Muscle of arm (tissue), 14 donors: ENCODE measurements at places on chromosomes 3 and 15. TPM values are rescaled to one million over a fixed set of nuclear protein-coding genes. Genes with fewer than 3 reads are reported as not detected.
A peak's percentile ranks its signal among the peaks of the same experiment; 100 is the strongest.

NOP10 gene
- polyA plus RNA-seq, result 84.2 TPM

MYRIP gene
- 3.5 TPM for polyA plus RNA-seq

PLA2G4F gene
- polyA plus RNA-seq, result 0.26 TPM

ASB14 gene
- 0.71 TPM for polyA plus RNA-seq

GP9 gene
- polyA plus RNA-seq, result 0.34 TPM

PLA2G4B gene
- 9.7 TPM for polyA plus RNA-seq

TMCO5A gene
- polyA plus RNA-seq, result not detected

PPP1R14D gene
- polyA plus RNA-seq, result not detected

DNA sequence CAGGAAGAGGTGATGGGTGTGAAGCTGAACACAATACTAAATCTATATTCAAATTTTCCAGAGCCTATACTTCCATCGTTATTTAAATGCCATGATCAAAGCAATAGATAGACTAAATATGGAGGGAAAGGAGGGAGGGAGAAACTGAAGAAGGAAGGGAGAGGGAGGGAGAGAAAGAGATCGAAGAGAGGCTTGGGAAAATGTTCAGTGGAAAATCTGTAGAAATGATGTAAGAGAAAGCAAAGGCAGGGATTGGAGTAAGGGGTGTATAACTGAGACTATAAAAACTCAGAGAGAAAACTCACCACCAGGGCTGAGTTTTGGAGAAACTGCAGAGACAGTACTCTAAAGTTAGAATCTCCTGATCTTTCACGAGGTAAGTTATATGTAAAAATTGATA is at the start of gene OSTN:
OSTN (plus strand) TSS at position 310 of the 400 bp plus-strand sequence. CDS start 13,292 bp downstream, outside the sequence.
- DNase-seq, result no peak

GRCh38 chr3:154795582-154795981 is 284.5 kb upstream of the MME start:
- no peak for DNase-seq

DNA sequence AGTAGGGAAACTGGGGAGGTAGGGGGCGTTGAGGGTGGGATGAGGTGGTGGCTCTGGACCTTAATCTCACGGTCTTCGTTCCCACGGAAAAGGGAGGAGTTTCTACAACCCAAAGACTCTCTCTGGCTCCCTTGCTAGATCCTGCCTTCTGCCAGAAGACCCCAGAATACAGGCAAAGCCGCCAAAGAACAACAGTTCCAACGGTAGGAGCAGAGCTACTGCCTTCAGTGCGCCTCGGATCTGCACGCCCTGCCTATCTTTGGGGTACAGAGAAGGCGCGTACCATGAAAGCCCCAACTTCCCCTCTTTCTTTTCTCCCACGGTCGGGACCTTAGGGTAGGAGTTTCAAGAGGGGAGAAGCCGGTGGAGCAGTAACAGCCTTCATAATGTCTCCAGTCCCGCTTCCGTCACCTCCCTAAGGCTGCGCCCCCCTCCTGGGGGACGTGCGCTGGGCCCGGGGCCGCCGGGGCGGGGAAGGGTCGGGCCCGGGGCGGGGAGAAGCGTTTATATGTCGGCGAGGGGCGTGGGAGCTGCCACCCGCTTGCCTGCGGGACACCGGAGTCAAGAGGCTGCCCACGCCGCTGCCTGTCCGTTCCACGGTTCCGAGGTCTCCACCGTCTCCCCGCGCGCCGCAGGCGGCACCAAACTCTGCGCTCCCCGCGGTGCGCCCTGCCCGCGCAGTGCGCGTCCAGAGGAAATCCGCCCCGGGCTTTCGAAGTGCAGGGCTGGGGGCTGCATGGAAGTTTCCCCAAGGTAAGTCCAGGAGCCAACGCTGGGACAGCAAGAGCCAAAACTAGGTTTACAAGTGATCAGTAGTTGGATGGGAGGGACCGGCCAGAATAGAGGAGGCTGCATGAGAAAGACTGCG is at the start of gene COL6A6:
COL6A6 (plus strand) TSS at position 533 of the 868 bp plus-strand sequence. CDS start 43,188 bp downstream, outside the sequence.
- DNase-seq, result peak; percentile 48

- no peak for DNase-seq
Observed at GRCh38 chr3:12999147-13000140, 73.8 kb downstream of the IQSEC1 start.

- peak; percentile 88 for DNase-seq
Observed at GRCh38 chr3:120497336-120497735, 46.5 kb upstream of the FSTL1 start.

GRCh38 chr3:128133273-128133883 is 9.8 kb upstream of the RUVBL1 start:
- no peak for DNase-seq

DNA sequence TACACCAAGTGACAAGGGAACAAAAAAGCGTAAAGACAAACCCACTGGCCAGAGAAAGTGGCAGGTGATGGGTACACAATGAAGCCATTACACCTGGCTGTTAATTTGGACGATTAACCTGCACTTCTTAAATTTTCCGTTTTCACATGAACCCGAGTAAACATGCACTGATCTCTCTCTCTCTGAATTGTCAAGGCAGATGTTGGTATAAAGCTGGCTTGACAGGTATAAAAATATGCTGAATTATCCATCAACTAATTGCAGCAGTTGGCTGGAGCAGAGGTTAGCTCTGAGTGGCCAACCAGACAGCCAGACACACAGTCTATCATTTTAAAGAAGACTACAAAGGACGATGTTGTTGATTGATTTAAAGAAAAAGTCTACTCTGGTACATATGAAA is 561.7 kb upstream of the ALCAM start:
- DNase-seq, result no peak

DNA sequence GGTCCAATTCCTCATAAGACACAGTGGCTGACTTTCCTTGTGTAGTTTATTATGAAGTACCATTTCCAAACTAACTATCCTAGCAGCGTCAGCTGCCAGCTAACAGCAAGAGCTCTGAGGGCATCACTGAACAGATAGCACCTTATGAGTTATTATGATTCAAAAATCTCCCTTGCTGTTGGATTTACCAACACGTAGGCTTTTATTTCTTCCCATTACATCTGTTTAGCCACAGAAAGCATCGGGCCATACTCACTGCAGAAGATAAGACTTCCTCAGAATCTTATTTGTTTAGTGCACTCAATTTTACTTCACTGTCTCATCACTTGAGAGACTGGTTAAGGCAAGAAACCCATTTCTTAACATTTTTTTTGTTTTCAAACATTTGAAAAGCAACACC is 16.2 kb downstream of the CLDN1 start:
- DNase-seq, result no peak

DNA sequence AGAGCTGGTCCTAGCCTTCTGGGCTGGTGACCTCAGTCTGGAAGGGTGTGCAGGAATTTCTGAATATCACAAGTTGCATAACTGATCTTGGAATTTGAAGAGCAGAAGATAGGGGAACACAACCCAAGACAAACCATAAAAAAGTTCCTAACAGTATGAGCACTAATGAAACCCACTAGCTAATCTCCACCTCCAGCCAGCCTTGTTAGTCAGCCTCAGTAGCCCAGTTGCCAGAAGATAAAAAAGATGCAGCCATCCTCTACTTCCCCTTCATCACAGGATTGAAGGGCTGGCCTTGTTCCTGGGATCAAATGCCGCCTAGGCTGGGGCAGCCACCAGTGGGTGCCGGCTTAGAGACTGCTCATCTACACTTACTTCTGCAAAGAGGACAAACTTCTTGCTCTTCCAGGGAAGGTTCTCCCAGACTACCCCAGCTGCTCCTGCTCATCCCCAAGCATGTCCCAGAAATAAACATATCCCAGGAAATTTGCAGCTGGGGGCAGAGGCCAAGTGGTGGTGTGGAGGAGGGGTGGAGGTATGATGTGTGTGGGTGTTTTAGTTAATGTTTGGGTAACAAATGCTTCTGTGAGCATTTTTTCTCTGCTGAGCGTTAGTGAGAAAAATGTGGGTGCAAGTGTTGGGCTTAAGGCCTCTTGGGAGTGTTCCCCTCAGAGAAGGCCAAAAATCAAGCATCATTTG is 9.2 kb upstream of the ITGA11 start:
- DNase-seq, result no peak

- DNase-seq, result no peak
Observed at GRCh38 chr3:168858327-168858726, 762.6 kb upstream of the GOLIM4 start.

DNA sequence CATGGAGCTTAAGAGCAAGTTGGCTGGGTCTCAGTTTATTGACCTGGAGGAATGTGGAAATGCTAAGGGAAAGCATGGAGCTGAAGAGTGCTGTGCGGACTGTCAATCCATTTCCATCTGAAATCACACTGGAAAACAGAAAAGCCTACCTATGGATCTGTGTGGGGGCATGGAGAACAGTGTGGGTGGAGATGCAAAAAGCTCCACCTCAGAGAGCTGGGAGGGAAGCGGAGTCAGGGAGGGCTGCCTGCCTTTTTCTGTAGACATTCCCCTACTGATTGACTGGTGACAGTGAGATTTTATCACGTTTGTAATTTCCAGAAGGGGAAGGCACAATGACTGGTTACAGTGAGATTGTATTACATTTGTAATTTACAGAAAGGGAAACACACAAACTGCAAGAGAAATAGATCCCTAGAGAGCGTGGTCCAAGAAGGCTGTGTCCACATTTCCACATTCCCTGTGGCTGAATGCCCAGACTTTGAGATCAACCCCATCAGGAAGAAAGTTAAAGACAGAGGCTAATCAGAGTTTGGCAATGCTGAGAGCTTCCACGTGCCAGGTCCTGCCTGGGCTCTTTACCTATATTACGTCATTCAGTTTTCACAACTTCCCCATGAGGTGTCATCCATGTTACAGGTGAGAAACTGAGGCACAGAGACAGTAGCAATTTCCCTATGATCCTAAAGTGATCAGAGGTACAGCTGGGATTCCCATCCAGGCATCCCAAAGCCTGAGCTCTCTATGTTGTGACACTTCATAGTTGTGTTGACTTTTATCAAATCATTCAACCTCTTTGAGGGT is 67.7 kb upstream of the NSMCE3 start:
- DNase-seq, result no peak

- DNase-seq, result no peak
Observed at GRCh38 chr3:194532591-194532990, 45.8 kb upstream of the ATP13A3 start.

- peak; percentile 73 for DNase-seq
Observed at GRCh38 chr3:176814285-176814684, 383.0 kb downstream of the TBL1XR1 start.

DNA sequence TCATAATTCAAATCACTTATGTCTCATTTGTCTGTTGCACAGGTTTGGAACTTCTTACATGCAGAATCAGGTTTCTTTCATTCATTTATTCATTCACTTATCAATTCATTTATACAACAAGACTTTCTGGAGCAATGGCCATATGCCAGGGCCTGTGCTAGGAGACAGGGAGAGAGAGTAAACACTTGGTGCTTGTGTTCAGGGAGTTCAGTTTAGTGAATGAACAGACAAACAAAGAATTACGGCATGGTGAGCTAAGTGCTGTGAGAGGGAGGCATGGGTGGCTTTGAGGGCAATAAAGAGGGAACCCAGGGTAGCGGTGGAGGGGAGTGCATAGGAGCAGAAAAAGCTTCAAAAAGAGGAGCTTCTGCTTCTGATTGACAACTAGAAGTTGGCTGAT is 8.5 kb upstream of the IREB2 start:
- no peak for DNase-seq

DNA sequence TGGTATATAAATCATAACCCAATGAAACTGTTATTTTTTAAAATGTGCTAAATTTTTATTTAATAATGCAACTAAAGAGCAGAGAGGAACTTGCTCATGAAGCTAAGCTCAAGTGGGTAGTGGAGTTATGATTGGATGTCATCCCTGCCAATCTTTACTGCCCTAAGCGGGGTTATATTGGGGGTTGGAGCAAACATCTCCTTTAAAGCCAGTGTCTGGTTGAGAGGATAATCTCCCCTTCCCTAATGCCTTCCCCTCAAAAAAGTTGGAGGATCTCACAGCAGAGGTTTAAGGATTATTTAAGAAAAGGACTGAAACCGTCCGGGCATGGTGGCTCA is 32.1 kb upstream of the CLASP2 start:
- no peak for DNase-seq

- no peak for DNase-seq
Observed at GRCh38 chr15:78850352-78850751, 22.3 kb upstream of the MORF4L1 start.

DNA sequence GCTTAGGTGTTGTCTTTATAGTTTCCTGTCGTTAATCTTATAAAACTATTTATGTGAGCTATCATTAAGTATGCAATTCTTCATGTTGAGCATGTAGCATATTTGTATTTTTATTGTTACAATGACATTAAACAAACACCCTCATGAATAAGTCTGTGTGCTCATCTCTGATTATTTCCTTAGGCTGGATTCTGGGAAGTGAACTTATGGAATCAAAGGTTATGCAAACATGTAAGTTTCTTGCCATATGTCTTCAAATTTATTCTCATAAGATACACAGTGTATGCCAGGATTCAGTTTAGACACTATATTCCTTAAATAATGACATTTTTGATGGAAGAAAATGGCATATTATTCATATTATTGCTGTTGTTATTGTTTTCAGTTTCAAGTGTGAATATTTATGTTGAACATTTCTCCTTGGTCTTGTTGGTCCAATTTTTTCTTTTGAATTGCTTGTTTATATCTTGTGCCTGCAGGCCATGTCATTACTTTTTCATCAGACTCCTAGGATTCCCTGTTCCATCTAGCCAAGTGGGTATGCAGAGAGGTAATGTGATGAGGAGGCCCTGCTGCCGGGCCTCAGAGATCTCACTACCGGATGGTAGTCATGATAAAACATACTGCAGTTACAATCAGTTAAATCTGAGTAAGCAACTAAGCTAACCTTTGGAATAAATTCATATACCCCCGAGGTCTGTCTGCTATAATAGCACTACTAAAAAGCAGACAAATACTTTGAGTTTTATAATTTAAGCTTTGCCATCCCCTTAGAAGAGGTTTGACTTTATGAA is 684.3 kb upstream of the SGO1 start:
- DNase-seq, result no peak

DNA sequence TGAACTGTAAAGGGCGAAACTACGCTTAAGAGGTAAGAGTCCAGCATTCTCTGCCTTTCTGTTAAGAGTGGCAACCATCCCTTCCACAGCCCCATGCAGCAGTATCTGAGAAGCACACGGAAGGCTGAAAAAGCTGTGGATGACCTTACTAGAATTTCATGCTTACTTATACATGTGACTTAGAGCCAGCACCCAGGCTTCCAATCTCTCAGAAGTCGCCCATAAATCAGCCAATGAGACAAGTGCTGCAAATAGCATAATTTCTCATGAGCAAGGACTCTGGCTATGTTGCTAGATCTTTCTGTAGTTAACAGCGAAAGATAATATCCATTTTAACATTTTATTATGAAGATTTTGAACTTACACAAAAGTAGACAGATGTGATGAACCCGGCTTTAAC is 65.3 kb downstream of the IGF2BP2 start:
- DNase-seq, result no peak

DNA sequence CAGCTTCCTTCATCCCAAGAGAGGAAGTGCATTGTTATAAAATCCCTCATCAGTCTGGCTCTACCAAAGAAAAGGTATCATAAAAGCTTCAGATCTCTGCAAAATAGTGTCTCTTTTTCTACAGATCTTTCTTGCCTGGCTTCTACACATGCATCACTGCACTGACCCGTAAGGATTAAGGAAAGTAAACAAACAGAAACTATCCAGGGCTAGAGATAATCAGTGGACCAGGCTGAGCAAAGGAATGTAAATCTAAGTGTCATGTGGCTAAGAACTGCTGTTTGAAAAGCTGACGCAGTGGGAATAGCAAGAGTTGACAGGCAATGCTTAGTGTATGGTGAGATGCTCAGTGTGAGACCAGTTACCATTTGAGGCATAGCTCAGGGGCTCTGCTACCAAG is 339.7 kb downstream of the IL5RA start:
- DNase-seq, result no peak
